Endothelial cell of umbilical vein (primary cell): ENCODE measurements at places on chromosomes 6 and 20. TPM values are rescaled to one million over a fixed set of nuclear protein-coding genes. Genes with fewer than 3 reads are reported as not detected.

- no peak for DNase-seq
Measured at GRCh38 chr20:63163171-63163570, 52.8 kb downstream of the YTHDF1 start.

DNA sequence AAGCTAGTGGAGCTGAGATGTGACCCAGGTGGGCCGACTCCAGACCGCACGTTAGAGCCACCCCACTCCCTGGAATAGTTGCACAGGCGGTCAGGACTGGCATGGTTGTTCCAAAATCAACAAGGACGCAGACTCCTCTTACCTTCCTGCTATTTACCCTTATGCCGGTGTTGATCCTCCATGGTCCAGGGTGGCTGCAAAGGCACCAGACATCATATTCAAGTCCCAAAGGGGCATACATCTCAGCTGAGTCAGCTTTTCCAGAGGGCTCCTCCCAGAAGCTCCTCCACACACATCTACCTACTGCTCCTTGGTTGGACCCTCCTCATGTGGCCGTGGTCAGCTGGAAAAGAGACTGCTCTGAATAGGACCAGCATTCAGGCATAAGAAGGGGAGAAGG lies 112.2 kb downstream of the SYCP2 start:
- DNase-seq, result no peak

DNA sequence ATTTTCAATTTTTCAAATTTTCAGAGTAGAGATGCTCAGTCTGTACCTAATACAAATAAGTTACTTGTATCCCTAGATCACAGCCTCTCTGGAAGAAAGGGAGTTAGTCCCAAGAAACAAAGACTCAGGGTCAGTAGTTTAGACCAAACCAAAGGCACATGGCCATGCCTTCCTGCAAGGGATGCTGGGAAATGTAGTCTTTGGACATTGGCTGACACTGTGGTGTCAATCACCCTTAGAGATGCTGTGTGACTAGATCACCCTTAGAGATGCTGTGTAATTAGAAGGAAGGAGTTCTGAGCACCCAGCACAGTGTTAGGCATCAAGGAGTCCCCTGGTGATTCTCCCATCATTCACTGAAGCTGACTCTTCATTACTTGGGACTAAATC lies 202.1 kb downstream of the NFATC2 start:
- DNase-seq, result no peak

GRCh38 chr6:79602859-79603258 lies 28.3 kb upstream of the SH3BGRL2 start:
- DNase-seq, result no peak

DNA sequence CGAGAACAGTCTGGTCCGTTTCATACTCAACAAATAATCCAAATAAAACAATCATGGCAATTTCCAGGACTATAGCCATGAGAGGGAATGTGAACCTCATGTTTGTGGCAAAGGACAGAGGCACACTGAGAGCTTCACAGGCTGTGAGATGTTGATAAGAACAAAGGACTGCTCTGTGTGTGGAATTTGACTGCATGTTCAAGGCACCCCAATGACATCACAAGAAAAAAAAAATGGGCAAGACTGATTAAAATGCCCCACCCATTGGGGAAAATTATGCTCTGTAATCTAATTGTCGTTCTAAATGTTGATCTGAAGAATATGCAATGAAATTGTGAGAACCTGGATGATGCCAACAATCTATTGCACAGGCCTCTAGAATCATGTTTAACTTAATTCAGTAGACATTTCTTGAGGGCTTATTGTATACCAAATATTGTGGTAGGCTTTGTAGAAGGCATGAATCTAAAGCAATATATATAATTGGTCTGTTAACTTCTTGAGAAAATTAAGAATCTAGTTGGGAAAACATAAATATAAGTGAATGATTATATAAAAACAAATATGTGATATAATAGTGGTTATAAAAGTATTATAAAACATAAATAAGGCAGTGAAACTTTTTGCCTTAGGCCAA lies at the start of gene RHAG:
RHAG (minus strand) TSS at position 127 of the 637 bp plus-strand sequence; CDS start at position 100, 27 bp downstream.
- no peak for DNase-seq

- DNase-seq, result no peak
Measured at GRCh38 chr6:159132664-159133063, 36.5 kb upstream of the FNDC1 start.

- DNase-seq, result no peak
Measured at GRCh38 chr6:34144581-34145160, 1.2 kb downstream of the GRM4 start.

- no peak for DNase-seq
Measured at GRCh38 chr6:101259505-101259904, 134.0 kb upstream of the GRIK2 start.

DNA sequence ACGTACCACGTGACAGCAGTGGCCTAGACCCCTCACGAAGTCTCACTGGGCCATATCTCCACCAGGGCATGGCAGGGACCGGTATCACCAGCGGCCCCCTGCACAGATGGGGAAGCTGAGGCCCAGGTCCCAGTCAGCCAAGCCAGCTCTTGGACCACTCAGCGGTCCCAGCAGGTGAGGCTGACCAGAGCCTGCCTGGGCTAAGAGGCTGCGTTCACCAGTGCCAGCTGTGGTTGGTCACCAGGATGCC lies 2.6 kb upstream of the MRGBP start:
- DNase-seq, result no peak

GRCh38 chr6:140462453-140463311 lies 1088.2 kb upstream of the CITED2 start:
- peak; percentile 62 for DNase-seq

GRCh38 chr6:104050455-104050854 lies 809.3 kb downstream of the HACE1 start:
- DNase-seq, result peak; percentile 9

GRCh38 chr6:11263291-11263775 lies 30.9 kb upstream of the NEDD9 start:
- peak; percentile 86 for DNase-seq

- DNase-seq, result no peak
Measured at GRCh38 chr20:44725837-44726236, 10.7 kb downstream of the CCN5 start.

GRCh38 chr20:11982955-11983470 lies 65.3 kb downstream of the BTBD3 start:
- no peak for DNase-seq

- DNase-seq, result no peak
Measured at GRCh38 chr6:10033223-10033829, 381.5 kb downstream of the TFAP2A start.

DNA sequence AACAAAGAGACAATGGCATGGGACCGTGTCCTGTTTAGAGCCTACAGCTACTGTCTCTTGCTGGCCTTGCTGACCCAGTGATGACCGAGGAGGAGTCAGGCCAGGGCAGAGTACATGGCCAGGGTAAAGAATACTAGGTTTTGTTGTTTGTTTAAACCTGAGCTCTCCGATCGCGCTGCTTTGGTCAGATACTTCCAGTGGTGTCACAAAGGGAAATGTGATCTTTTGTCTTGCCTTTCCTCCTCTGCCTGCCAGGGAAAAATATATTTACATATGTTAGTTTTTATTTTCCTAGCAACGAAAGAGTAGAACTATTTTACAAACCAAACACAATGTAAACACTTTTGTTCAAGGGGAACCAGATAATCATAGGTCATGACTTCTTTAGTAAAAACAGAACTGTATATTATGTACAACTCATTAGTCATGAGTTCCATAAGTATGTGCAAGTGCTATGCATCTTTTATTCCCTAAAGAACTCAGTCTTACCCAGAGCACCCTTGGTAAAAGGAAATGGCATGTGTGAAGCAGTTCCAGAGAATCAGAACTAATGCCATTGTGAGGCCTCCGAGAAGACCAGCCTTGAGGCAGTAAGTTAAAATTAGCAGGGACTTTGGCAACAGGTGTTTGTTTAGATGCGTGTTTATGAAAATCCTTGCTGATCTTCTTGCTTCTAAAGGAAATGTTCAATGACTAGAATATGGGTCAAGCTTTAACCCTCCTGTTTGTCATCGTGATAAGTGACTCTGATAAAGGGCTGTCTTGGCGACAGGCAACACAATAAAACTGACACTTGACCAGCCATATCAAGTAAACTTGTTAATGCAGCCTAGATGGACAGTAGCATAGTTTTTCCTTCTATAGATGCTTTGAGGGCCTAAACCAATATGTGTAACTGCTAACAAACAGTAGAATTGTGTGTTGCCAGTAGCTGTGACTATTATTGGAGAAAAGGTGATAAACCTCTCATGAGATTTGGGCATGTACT lies 204.6 kb downstream of the NKAIN2 start:
- DNase-seq, result peak; percentile 82

GRCh38 chr6:148464319-148465010 lies 121.8 kb downstream of the SASH1 start:
- peak; percentile 86 for DNase-seq

DNA sequence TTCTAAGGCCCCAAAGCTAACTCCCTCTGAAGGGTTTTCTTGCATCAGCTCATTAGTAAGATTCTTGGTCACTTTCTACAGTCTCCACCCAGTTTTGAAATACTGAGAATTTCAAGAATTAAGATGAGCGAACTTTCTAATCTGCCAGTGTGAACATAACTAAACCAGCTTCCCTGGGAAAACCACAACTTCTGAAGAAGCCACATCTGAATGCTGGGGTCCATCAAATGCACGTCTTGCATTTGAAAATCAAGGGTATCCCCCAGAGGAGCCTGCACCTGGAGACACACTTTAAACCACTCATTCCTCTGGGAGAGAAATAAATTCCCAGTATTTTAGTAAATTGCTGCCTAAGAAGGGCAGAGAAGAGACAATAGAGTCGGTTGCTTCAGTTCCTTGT lies 292.1 kb upstream of the CDH4 start:
- DNase-seq, result no peak

DNA sequence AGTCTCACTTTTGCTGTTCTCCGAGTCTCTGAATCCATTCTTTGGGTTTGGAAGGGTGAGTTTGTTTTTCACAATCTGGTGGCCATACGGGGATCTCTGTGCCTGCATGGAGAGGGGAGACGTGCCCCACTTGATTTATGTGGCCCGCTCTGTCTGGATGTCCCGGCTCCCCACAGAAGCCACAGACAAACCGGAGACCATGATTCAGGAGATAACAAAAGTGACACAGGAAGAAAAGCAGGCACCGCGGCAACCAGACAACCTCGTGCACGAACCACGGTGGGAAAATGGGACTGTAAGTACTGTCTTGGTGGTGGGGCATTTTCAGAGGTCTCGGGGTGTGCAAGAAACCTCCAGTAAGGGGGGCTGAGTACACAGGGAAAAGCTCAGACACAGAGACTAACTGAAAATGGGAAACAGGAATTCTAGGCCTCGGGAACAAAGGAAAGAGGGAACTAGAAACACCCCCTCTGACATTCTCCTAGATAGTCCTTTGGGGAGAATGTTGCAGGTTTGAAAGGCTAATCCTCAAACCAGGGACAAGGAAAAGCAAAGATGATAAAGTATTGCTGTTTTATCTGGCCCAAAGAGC lies 22.1 kb upstream of the ZNF318 start:
- no peak for DNase-seq

DNA sequence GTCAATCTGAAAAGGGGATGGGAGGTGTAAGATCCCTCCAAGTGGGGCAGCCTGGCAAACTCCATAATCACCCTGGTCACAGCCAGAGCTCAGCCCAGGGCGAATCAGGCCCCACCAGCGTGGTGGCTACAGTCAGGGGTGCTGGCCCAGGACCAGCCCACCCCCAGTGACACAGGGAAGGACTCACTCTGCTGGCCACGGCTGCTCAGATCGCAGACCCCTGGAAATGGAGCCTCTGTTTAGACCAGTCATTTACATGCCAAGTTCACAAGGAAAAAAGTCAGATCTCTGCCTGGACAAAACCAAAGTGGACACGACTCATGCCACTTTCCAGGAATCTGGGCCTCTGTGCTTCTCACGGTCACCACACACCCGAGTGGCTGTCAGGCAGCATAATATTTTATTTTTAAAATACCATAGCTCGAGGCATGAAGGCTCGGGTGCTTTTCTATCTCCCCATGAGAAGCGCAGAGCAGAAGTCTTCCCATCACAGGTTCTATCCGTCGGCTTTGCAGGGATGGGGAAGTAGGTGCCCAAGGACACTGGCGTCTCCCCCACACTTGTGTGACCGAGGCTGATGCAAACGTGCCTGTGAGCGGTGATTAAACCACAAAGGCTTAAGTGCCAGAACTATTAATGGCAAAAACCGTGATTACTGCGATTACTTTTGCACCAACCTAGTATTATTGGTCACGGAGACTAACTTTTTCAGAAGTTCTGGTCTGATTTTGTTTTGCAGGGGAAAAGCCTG lies 13.0 kb downstream of the PXDC1 start:
- no peak for DNase-seq

DNA sequence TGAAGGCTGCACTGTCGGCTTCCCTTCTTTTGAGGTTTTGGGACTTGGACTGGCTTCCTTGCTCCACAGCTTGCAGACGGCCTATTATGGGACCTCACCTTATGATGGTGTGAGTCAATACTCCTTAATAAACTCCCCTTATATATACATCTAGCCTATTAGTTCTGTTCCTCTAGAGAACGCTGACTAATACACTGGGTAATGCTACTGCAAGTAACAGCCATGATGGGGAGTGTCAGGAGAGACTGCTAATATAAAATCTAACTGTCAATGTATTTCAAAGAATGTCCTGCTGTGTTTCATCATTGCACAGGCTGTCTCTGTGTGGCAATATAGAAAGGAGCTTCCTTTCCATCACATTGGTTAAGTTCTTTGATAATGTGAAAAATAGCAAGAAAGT lies 57.7 kb upstream of the UST start:
- DNase-seq, result no peak

DNA sequence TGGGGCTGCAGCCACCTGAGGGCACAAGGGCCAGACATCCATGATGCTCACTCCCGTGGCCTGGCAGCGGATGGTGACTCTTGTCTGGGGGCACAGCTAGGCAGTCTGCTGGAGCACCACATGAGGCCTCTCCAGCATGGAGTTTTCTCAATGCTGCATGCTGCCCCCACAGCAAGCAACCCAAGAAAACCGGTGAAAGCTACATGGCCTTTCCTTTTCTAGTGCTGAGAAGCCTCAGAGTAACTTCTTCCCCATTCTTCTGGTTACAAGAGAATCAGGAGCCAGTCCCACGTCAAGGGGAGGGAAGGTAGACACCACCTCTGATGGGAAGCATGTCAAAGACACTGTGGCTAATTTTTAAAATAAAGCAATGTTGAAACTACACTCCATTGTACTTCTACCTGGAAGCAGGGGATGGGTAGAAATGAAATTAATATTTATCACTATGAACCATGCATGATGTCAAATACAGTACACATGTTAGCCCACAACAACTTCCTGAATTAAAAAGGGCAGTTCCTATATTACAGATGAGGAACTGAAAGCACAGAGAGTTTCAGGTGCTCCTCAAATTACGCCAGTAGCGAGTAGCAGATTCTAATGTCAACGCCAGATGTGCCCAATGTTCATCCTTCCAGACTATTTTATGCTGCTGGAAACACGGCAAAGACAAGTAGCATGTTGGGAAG lies 101.5 kb downstream of the LAMP5 start:
- no peak for DNase-seq

The CDH26 gene
- not detected in 2 replicates for total RNA-seq

The TREM2 gene
- total RNA-seq, result not detected in 2 replicates

The PDE7B gene
- total RNA-seq, result 21.3 and 25.1 TPM in 2 replicates

The ZNF217 gene
- total RNA-seq, result 31.7 and 32.1 TPM in 2 replicates

The SOX18 gene
- 175 and 211 TPM in 2 replicates for total RNA-seq

The PKIB gene
- not detected in 2 replicates for total RNA-seq

The ZSCAN9 gene
- 18.0 and 18.6 TPM in 2 replicates for total RNA-seq

The C6orf62 gene
- total RNA-seq, result 121 and 129 TPM in 2 replicates
